ENCODE measurements at places on chromosomes 6 and 20.

DNA sequence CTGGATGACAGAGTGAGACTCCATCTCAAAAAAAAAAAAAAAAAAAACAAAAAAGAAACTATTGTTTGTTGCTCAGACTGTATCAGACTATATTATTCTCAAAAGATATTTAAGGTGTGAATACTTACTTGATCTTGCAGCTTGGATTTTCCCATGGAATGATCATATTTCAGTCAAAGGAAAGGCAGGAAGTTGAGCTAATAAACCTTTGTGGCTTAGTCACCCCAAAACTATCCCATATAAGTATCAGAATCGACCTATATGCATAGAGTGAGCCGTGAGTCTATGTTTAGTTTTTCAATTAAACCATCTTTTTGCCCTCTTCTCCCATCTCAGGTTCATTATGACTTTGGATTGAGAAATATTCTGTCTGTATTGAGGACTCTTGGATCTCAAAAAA is 152.6 kb downstream of the DNAH8 start:
- no peaks in the 10 kb centered on the region for H3K36me3 ChIP-seq
- H3K4me3 ChIP-seq = no peak overlapping the region
- no peaks in the 10 kb centered on the region for H3K4me1 ChIP-seq
- no peaks in the 10 kb centered on the region for H3K27me3 ChIP-seq
- H3K27ac ChIP-seq = no peak overlapping the region

GRCh38 chr6:159151266-159151855 is 17.8 kb upstream of the FNDC1 start:
- no peak for DNase-seq
- no peak overlapping the region for H3K4me3 ChIP-seq
- no peak overlapping the region for H3K27ac ChIP-seq
- no peaks in the 10 kb centered on the region for H3K4me1 ChIP-seq
- no peaks in the 10 kb centered on the region for H3K36me3 ChIP-seq
- no peaks in the 10 kb centered on the region for H3K27me3 ChIP-seq

- H3K4me3 ChIP-seq = no peak overlapping the region
- no peaks in the 10 kb centered on the region for H3K36me3 ChIP-seq
- peaks cover 7% of the 10 kb centered on the region for H3K4me1 ChIP-seq
Observed at GRCh38 chr20:15045246-15045645, 707.8 kb upstream of the FLRT3 start.

GRCh38 chr6:31908791-31909190 is 6.9 kb upstream of the ZBTB12 start:
- H3K36me3 ChIP-seq = no peaks in the 10 kb centered on the region
- no peak overlapping the region for H3K27ac ChIP-seq
- no peak for DNase-seq

DNA sequence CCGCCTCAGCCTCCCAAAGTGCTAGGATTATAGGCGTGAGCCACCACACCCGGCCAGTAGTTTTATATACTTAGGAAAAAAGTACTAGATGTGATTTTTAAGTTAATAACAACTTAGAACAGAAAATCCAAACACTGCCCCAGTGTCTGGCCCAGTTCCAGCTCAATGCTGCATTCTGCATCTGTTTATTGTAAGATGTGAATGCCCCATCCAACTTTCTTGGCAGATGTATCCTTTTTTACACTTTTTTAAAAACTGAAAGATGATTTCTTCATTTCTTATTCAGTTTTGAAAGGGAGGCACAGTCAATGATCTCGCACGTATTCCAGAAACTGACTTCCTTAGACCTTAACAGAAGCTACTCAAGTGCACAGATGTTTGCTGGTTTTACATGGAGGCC is 85.6 kb upstream of the SRSF6 start:
- H3K4me3 ChIP-seq = no peak overlapping the region
- no peaks in the 10 kb centered on the region for H3K36me3 ChIP-seq
- H3K27ac ChIP-seq = no peak overlapping the region

GRCh38 chr20:40689943-40690835 is 1.2 kb upstream of the MAFB start:
- peak overlapping the region; percentile 55 for H3K27ac ChIP-seq
- peak overlapping the region; percentile 83 for H3K4me3 ChIP-seq
- peaks cover 47% of the 10 kb centered on the region for H3K27me3 ChIP-seq
- DNase-seq = peak; percentile 90

- no peaks in the 10 kb centered on the region for H3K36me3 ChIP-seq
- no peaks in the 10 kb centered on the region for H3K4me1 ChIP-seq
- H3K27me3 ChIP-seq = no peaks in the 10 kb centered on the region
- H3K4me3 ChIP-seq = no peak overlapping the region
- no peak for DNase-seq
Observed at GRCh38 chr20:23143098-23143497, 57.0 kb upstream of the CD93 start.

GRCh38 chr6:3455569-3456394 is 1.1 kb downstream of the SLC22A23 start:
- no peak for DNase-seq
- peaks cover 43% of the 10 kb centered on the region for H3K27me3 ChIP-seq
- H3K4me3 ChIP-seq = peak overlapping the region; percentile 85
- H3K27ac ChIP-seq = no peak overlapping the region
- H3K4me1 ChIP-seq = peaks cover 36% of the 10 kb centered on the region

- no peak for DNase-seq
- H3K4me1 ChIP-seq = no peaks in the 10 kb centered on the region
Observed at GRCh38 chr6:18785810-18786490, 398.8 kb downstream of the RNF144B start.

GRCh38 chr6:155314773-155315515 is 660 bp upstream of the TFB1M start:
- no peaks in the 10 kb centered on the region for H3K27me3 ChIP-seq
- peak overlapping the region; percentile 44 for H3K4me3 ChIP-seq
- H3K4me1 ChIP-seq = no peaks in the 10 kb centered on the region
- H3K27ac ChIP-seq = peak overlapping the region; percentile 76

DNA sequence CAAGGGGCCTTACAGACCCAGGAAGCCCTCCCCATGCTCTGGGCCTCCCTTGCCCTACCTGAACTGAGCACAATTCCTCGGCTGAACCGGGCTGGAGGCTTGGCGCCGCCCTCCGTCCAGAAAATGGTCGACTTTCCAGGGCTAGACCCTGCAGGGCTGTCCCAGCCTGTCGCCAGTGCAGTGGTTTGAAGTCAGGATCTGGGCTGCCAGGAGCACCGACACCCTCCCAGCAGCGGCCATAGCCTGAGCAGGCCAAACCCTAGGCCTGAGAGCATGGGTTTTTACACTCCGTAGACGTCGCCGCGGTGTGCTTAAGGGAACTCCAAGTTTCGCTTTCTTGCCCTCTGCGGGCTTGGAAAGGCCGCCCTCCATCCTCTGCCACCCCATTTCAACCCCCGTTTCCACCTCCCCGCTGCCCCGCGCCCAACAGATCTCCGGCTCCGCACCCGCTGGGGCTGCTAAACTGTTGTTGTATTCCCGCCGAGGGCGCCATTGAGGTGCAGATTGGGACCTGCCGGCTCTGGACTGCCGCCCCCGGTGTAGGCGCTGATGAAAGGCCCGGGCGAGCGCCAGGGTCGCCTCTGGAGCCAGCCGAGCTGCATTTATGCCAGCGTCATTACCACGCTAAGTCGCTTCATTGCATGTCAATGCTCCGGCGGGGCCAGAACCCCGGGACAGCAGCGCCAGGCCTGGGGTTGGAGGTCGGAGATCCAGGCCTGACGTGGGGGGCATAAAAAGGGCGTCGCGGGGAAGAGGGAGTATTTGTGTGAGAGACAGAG is 2.2 kb upstream of the TFAP2A start:
- peak overlapping the region; percentile 7 for H3K4me3 ChIP-seq
- no peak for DNase-seq
- no peak overlapping the region for H3K27ac ChIP-seq
- peaks cover 71% of the 10 kb centered on the region for H3K27me3 ChIP-seq
- H3K36me3 ChIP-seq = no peaks in the 10 kb centered on the region
- peaks cover 3% of the 10 kb centered on the region for H3K4me1 ChIP-seq

DNA sequence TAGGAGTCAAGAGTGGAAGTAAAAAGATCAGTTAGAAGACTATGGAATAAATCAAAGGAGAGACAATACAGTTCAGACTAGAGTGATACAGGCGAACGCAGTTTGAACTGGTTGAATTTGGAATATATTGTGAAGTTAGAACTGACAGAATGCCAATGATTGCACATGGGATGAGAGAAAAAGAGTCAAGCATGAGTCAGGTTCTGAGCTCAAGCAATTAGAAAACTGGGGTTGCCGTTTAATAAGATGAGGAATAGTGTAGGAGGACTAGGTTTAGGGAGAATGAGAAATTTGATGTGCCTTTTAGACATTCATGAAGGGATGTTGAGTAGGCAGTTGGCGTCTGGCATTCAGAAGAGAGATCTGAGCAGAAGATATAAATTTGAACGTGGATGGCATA is 8.0 kb downstream of the RNF217 start:
- no peak overlapping the region for H3K4me3 ChIP-seq
- no peak overlapping the region for H3K27ac ChIP-seq
- DNase-seq = no peak
- H3K36me3 ChIP-seq = peaks cover 9% of the 10 kb centered on the region

DNA sequence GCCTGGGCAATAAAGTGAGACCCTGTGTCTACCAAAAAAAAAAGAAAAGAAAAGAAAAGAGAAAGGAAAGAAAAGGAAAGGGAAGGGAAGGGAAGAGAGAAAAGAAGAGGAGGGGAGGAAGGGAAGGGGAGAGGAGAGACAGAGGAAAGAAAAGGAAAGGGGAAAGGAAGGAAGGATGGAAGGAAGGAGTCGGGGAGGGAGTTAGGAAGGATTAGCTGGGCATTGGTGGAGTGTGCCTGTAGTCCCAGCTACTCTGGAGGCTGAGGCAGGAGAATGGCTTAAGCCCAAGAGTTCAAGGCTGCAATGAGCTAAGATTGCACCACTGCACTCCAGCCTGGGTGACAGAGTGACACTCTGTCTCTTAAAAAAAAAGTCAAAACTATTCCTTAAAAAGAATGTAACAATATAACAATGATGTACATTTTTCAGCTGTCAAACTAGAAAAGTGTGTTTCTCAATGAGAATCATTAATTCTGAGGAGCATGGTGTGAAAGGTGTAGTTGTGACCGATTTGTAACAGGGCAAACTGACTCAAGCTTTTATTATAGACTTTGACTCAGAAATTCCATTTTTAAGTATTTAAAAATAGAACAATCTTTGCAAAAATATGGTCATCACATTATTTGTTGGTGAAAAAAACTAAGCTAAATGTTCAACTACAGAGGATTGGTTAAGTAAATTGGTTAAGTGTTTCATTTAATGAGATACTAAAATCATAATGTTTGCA is 14.7 kb downstream of the SNRPB start:
- H3K4me1 ChIP-seq = no peaks in the 10 kb centered on the region
- H3K27ac ChIP-seq = no peak overlapping the region
- H3K27me3 ChIP-seq = no peaks in the 10 kb centered on the region
- H3K4me3 ChIP-seq = no peak overlapping the region
- peaks cover 6% of the 10 kb centered on the region for H3K36me3 ChIP-seq

GRCh38 chr20:31840906-31841816 is 4.2 kb downstream of the FOXS1 start:
- DNase-seq = no peak
- no peaks in the 10 kb centered on the region for H3K27me3 ChIP-seq
- H3K36me3 ChIP-seq = no peaks in the 10 kb centered on the region
- peaks cover 55% of the 10 kb centered on the region for H3K4me1 ChIP-seq

GRCh38 chr6:107118976-107119375 is 3.7 kb upstream of the BEND3 start:
- H3K4me1 ChIP-seq = peaks cover 12% of the 10 kb centered on the region
- no peak for DNase-seq
- no peak overlapping the region for H3K27ac ChIP-seq
- H3K36me3 ChIP-seq = no peaks in the 10 kb centered on the region

DNA sequence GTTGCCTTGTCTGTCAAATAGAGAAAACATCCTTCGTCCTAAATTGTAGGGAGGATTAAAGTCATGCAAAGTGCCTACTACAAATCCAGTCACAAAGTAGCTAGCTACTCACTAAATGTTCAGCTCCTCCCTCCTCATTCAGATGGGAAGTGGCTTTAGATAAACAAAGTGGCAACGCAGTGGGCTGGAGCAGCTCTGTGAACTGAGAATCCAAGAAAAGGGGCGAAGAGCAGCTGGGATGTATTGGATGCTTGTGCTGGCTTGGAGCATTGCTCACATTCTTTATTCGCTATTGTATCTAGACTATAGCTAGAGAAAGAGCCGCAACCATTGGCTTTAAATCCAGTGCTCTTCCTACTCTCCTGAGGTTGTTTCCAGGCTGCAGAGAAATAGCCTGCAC is 10.3 kb downstream of the MOG start:
- H3K27ac ChIP-seq = peak overlapping the region; percentile 92
- DNase-seq = peak; percentile 68
- H3K27me3 ChIP-seq = no peaks in the 10 kb centered on the region
- H3K36me3 ChIP-seq = no peaks in the 10 kb centered on the region

GRCh38 chr20:9250511-9250910 is 181.6 kb downstream of the PLCB4 start:
- no peak overlapping the region for H3K27ac ChIP-seq
- no peak overlapping the region for H3K4me3 ChIP-seq
- DNase-seq = no peak
- H3K36me3 ChIP-seq = no peaks in the 10 kb centered on the region

GRCh38 chr20:1934721-1935573 is 39.7 kb downstream of the SIRPA start:
- no peaks in the 10 kb centered on the region for H3K27me3 ChIP-seq
- H3K4me1 ChIP-seq = no peaks in the 10 kb centered on the region
- H3K27ac ChIP-seq = no peak overlapping the region
- H3K4me3 ChIP-seq = no peak overlapping the region
- H3K36me3 ChIP-seq = no peaks in the 10 kb centered on the region

DNA sequence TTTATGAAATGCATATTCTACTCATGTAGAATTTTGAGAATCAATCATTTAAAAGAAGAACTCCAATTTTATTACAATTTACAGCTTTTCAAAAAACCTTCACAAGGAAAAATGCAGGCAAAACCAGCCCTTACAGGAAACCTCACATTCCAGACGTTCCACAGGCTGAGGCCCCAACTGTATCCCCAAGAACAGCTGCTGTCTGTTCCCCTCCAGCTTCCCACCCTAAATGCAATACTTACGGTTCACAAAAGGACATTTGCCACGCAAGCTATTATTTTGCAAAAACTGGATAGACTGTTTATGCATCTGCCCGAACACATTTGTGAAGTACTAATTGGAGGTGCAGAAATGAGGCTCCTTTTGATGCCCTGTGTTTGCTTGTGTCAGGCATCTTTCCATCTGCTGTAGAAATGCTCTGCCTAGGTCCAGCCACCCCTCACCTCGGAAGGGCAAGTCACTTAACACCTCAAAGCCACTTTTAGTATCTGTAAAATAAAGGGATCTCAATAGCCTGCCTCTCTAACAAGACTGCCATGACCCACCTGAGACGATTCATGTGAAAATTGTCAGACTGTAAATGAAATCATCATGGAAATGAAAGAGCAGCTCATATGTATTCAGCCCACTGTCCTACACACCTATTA is 26.5 kb downstream of the PDE10A start:
- no peaks in the 10 kb centered on the region for H3K27me3 ChIP-seq
- DNase-seq = no peak
- H3K4me1 ChIP-seq = peaks cover 13% of the 10 kb centered on the region
- no peaks in the 10 kb centered on the region for H3K36me3 ChIP-seq

GRCh38 chr6:154605882-154606370 is 95.4 kb upstream of the CNKSR3 start:
- DNase-seq = no peak
- no peaks in the 10 kb centered on the region for H3K27me3 ChIP-seq
- H3K27ac ChIP-seq = no peak overlapping the region
- H3K36me3 ChIP-seq = no peaks in the 10 kb centered on the region
